ENCODE measurements at places on chromosomes 3 and 15.

- no peak for DNase-seq
Observed at GRCh38 chr3:121482660-121483059, 63.1 kb downstream of the POLQ start.

DNA sequence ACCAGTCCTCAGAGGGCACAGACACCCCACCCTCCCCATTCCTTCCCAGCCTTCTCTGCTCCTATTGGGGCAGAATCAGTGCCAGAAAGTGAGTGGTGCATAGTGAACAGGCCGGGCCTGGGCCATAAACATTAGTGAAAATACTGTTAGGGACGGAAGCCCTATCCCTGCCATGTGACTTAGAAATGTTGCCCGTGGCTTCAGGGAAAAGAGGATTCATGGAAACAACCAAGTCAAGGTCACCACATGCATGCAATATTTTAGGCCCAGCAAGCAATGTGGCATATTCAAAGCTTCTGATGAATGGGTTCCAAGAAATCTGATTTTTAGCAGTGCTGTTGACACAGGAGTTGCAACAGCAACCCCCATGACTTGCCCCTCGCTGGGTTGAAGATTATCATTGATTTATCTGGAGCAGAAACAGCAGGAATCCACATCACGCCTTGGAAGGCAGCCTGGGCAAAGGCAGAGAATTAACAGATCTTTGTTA is 52.3 kb downstream of the CCNL1 start:
- no peak for DNase-seq

- DNase-seq: no peak
Observed at GRCh38 chr3:140677764-140678163, at the start of gene TRIM42. TSS of gene TRIM42 (plus strand) at chr3:140678064. CDS start at chr3:140678230, 166 bp downstream.

GRCh38 chr3:39096775-39097174 is 10.7 kb downstream of the GORASP1 start:
- DNase-seq: no peak

- DNase-seq: no peak
Observed at GRCh38 chr3:62502315-62503300, 129.3 kb upstream of the FEZF2 start.

GRCh38 chr3:173552526-173552925 is 155.0 kb downstream of the NLGN1 start:
- no peak for DNase-seq

DNA sequence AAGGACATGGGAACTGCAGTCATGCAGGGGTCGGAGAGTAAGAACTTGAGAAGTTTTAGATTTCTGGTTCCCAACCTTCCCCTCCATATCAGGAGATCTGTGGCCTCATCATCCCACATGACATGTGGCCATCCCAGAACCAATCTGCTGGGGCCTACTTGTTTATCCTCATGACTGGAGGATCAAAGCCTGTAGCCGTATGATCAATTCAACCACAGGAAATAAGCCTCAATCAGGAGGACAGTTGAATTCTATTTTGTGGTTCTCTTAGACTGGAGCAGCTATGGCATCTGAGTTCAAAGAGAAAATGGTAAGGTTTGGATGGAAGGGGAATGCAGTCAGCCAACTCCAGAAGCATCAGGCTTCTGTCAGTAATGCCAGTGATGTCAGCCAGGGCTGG is 57.2 kb downstream of the IL16 start:
- DNase-seq: no peak

DNA sequence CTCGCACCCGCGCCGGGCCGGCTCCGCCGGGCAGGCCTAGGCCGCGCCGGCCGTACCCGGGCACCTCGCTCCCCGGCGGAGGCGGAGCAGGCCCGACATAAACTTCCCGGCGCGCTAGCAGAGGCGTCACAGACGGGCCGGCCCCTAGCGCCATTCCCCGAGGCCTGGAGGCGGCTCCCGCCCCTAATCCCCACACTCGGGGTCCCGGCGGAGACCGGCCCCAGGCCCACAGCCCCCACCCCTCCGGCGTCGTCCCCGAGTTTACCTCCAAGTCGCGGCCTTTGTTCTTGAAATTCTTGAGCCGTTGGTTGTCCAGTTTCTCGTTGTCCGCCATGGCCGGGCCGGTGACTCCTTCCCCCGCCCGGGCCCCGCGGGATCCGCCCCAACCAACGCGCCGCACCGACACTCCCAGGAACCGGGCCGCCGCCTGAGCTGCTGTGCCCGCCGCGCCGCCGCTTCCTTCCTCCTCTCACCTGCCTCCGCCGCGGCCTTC is 376 bp downstream of the KPNA4 start:
- DNase-seq: peak; percentile 63

DNA sequence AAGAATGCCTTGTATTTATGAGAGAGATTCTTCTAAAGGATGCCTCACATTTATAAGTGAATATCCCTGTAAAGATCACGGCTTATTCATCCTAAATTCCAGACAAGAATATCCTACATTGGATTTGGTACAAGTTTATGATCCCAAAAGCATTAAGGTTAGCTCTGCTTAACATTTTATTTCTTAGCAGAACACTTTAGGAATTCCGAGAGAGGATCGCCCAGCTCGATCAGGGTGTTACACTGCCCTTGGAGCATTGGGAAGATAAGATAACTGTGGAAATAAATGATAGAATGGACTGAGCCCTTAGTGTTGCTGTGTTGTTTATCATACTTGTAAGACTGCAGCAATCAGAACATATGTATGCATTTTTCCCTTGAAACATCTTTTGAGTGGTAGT is 223.0 kb upstream of the CDIN1 start:
- no peak for DNase-seq

- no peak for DNase-seq
Observed at GRCh38 chr3:86930831-86931230, 60.1 kb downstream of the VGLL3 start.

DNA sequence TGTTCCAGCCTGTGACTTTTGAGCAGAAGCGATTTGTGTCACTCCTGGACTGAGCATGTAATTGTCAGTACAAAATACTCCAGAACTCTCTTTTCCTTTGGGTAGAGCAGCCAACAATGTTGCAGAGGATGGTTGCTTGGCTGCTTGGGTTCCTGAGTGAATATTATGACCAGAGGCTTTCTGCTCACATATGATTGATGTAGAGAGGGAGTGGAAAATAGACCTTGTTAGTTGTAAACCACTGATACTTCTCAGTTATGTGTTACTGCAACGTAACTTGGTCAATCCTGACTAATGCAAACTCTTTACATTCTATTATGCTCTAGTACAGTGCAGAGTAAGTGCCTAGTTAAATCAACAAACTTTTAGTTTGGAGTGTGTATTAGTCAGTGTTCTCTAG is 322.6 kb upstream of the KCNH8 start:
- no peak for DNase-seq

GRCh38 chr3:145678401-145678800 is 482.6 kb downstream of the PLOD2 start:
- no peak for DNase-seq

- peak; percentile 62 for DNase-seq
Observed at GRCh38 chr3:102536456-102536855, 101.6 kb downstream of the ZPLD1 start.

- no peak for DNase-seq
Observed at GRCh38 chr3:38836561-38836960, 20.5 kb upstream of the SCN10A start.

DNA sequence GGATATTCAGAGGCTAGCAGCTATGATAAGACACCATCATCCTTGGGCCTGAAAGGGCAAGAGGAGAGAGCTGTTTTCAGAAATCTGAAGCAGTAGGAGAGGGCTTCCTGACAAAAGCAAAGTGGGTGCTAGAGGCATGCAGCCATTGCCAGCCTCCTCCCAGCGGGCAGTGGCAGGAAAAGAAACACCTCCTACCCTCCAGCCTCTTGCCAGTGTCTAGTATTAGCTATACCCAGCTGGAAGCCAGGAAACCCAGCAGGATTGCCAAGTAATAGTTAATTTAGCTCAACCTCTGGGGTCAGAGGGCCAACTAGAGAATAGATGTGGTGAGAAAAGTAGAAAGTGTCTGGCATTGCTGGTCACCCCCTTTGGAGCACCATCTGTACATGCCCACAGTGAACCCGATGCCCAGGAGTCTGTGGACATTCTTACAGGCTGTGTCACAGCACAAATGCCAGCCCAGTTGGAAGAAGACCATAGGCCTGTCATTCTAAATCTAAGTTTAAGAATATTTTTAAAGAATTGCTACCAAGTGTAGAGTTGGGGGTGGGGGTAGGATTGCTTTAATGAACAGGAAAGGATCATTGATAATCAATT is 85.3 kb downstream of the HCN4 start:
- DNase-seq: no peak

- no peak for DNase-seq
Observed at GRCh38 chr3:19811689-19812088, 122.3 kb downstream of the EFHB start.

GRCh38 chr3:140166861-140167599 is 232.0 kb downstream of the CLSTN2 start:
- DNase-seq: no peak

GRCh38 chr3:146739203-146739671 is 134.1 kb upstream of the PLSCR5 start:
- DNase-seq: no peak

DNA sequence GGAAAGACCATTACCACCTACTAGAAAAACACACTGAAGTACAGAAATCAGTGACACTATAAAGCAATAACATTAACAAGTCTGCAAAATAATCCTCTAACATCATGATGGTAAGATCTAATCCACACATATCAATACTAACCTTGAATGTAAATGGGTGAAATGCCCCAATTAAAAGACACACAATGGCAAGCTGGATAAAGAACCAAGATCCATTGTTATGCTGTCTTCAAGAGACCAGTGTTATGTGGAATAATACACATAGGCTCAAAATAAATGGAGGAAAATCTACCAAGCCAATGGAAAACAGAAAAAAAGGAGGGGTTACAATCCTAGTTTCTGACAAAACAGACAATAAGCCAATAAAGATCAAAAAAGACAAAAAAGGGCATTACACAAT is 13.5 kb downstream of the OR5K3 start:
- no peak for DNase-seq

GRCh38 chr15:96619174-96619573 is 288.7 kb downstream of the NR2F2 start:
- DNase-seq: no peak
